ENCODE measurements at places on chromosomes 5 and 9. TPM values are rescaled to one million over a fixed set of nuclear protein-coding genes. Genes with fewer than 3 reads are reported as not detected.
A peak's percentile ranks its signal among the peaks of the same experiment; 100 is the strongest.

The TAS2R1 gene
- not detected for total RNA-seq

The FRMD3 gene
- total RNA-seq: 11.7 TPM

GRCh38 chr5:139863361-139863760, 67.8 kb downstream of the PSD2 start:
- DNase-seq: no peak

- DNase-seq: no peak
Measured at GRCh38 chr9:129752900-129753729, at the start of gene PTGES. Gene PTGES, minus strand, starts transcription at chr9:129753042. Its CDS starts 30 bp downstream, at chr9:129753012.

GRCh38 chr5:6728011-6728794, 15.0 kb downstream of the TENT4A start:
- DNase-seq: peak; percentile 73

DNA sequence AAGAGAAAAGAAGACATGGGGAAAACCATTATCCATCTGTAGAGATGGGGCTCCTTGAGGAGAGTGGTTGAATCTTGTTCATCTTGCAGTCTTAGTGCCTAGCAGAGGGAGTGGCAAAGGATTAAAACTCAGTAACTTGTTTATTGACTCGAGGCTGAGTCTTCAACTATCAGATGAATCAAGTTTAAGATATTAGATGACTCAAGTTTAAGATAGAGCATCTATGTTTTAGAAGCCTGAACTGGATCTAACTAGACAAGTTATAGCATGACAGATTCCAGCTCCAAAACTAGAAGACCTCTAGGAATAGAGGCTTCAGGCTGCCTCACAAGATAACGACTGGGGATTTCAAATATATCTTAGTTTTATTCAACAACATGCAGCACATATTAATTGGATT, 2277.2 kb upstream of the WWC1 start:
- no peak for DNase-seq

Measured in mesenteric fat pad (tissue), 1 donor.